GM03348 (cell line): ENCODE measurements at places on chromosomes 4 and X.

DNA sequence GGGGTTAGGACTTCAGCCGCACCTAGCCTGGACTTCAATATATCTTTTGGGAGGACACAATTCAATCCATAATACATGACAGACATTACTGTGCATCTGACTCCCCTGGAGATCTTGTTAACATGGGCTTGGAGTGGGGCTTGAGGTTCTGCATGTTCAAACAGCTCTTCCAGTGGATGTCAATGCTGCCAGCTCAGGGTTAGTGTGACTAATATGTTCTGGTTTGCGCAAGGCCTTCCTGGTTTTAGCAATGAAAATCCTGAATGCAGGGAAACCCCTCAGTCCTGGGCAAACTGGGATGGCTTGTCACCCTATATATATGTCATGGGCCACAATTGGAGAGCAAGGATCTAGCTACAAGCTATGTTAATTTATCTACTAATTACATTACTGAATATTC, 2.7 kb upstream of the TSPAN7 start:
- DNase-seq, result no peak

DNA sequence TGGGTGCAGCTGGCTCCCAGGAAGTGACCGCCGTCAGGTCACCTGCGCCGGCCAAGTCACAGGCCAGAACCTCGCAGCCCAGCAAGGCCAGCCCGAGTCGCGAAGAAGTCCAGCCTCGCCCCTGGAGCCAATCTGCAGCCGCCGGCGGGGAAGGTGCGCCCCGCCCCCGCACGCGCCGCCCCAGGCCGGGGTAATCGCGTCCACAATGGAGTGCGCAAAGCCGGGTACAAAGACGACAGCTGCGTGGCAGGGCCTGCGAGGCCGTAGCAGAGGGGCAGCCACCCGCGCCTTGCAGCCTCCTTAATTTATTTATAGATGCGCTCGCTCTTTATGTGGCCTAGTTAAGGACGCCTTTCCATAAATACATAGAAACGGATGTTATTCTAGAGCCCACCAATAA, 139.4 kb upstream of the CPEB2 start:
- peak; percentile 39 for DNase-seq

- DNase-seq, result no peak
These were observed 16.3 kb upstream of the SULT1B1 start for GRCh38 chr4:69776696-69777095.

- no peak for DNase-seq
These were observed 584.0 kb upstream of the TENM3 start for GRCh38 chr4:181659202-181659601.

DNA sequence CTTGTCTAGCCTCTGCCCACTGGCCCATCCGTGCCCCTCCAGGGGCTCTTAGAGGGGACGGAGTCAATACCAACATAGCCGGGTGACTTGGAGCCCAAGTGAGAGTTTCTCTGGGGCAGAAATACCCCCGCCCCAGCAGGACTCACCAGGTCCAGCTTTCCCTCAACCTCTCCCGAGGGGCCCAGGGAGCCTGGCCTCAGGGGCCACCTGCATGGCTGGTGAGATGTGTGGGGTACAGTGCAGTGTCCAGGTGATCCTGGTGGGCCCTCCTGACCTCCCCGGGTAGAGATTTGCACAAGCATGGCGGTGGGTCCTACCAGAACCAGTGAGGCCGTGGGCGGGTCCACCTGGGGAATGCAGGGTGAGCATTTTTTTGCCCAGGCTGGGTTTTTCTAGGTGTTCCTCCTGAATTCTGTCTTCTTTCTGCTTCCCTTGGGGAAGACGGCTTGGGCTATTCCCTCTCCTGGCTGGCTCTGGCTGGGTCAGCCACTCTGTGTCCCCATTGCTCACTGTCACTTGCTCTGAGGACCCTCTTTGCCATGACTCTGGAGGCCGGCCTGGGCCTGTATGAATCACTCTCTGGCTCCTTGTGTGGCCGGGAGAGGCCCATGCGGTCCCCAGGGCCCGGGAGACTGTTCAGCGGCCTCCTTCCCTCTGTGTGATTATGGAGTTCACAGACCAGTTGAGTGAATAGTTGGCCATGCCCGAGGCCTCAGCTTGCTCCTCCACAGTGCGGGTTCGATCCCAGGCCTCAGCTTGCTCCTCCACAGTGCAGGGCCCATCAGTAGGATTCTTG, 71.0 kb upstream of the NKX1-1 start:
- DNase-seq, result no peak

GRCh38 chrX:16981209-16981608, 34.8 kb downstream of the REPS2 start:
- no peak for DNase-seq

- no peak for DNase-seq
These were observed 148.6 kb upstream of the INTU start for GRCh38 chr4:127484117-127484516.

DNA sequence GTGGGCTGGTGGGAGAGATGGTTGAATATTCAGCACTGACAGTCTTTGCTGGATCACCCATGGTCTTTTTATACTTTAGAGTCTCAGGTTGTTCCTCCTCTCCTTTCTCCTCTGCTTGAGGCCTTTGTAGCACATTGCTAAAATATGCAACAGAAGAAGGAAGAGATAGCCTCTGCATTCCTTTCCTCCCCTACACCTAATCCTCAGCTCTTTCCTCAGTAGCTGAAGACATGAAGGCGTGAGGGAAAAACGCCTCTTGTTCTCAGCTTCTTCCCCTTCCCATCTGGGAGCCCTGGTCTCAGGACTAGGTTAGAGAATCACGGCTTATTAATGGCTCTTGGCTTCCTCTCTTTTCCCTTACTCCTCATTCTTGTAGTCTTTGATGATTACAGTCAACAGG, 76.8 kb downstream of the RNF150 start:
- no peak for DNase-seq
